Adrenal gland (tissue), 19 donors: ENCODE measurements at places on chromosomes 1 and 21.

DNA sequence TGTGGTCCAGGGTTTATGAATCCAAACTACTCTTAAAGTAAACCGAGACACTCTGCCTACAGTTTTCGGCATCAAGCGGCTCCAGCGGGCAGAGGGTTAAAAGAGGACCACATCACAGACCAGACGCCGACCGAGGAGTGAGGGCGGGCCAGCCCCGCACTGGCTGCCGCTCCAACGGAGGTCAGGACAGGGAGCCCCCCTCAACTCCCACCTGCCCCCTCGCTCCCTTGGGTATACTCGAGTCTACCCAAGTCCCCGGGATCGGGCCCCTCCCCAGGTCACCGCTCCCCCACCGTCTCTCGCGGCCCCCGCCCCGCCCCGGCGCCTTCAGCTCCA is 312 bp downstream of the ARNT start:
- H3K27ac ChIP-seq, result peak overlapping the region; percentile 90
- peaks cover 14% of the 10 kb centered on the region for H3K4me1 ChIP-seq
- H3K27me3 ChIP-seq, result no peaks in the 10 kb centered on the region
- DNase-seq, result no peak
- no peaks in the 10 kb centered on the region for H3K36me3 ChIP-seq
- peak overlapping the region; percentile 87 for H3K4me3 ChIP-seq

DNA sequence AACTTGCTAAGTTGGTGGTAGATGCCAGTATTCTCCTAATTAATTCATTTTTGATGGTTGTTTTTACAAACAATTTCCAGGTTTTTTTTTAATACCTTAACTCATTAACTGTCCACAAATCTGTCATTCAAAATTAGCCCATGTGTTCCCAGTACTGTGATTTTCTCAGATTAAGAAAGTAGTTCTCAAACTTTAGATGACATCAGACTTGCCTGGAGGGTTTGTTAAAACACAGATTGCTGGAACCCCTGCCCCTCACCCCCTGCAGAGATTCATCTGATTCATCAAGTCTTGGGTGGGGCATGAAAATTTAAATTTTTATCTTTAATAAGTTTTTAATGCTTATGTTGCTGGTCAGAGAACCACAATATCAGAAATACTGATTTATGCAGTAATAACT is 130.5 kb downstream of the BACH1 start:
- no peaks in the 10 kb centered on the region for H3K36me3 ChIP-seq
- no peak overlapping the region for H3K4me3 ChIP-seq
- H3K27ac ChIP-seq, result no peak overlapping the region
- DNase-seq, result no peak

DNA sequence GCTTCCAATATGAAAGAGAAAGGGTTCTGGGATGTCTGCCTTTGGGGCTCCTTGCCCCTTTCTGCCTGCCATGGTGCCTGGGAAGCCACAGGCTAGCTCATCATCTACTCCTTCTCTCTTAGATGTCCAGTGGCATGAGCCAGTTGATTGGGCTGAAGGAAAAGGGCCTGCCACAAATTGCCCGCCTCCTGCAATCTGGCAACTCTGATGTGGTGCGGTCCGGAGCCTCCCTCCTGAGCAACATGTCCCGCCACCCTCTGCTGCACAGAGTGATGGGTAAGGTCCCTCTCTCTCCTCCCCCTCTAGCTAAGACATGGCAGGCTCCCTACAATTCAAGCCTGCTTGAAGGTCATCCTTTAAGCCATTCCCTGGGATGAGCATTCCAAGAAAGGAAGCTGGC is 41.0 kb downstream of the PKP1 start:
- H3K36me3 ChIP-seq, result no peaks in the 10 kb centered on the region
- no peak overlapping the region for H3K4me3 ChIP-seq
- no peaks in the 10 kb centered on the region for H3K27me3 ChIP-seq
- no peaks in the 10 kb centered on the region for H3K4me1 ChIP-seq
- no peak for DNase-seq

GRCh38 chr1:90957497-90957896 is 64.3 kb downstream of the ZNF644 start:
- no peak overlapping the region for H3K4me3 ChIP-seq
- no peaks in the 10 kb centered on the region for H3K27me3 ChIP-seq
- H3K27ac ChIP-seq, result no peak overlapping the region

- H3K4me3 ChIP-seq, result peak overlapping the region; percentile 91
- H3K4me1 ChIP-seq, result peaks cover 4% of the 10 kb centered on the region
- peak overlapping the region; percentile 99 for H3K27ac ChIP-seq
Observed at GRCh38 chr21:37073417-37074196, 553 bp downstream of the TTC3 start.

DNA sequence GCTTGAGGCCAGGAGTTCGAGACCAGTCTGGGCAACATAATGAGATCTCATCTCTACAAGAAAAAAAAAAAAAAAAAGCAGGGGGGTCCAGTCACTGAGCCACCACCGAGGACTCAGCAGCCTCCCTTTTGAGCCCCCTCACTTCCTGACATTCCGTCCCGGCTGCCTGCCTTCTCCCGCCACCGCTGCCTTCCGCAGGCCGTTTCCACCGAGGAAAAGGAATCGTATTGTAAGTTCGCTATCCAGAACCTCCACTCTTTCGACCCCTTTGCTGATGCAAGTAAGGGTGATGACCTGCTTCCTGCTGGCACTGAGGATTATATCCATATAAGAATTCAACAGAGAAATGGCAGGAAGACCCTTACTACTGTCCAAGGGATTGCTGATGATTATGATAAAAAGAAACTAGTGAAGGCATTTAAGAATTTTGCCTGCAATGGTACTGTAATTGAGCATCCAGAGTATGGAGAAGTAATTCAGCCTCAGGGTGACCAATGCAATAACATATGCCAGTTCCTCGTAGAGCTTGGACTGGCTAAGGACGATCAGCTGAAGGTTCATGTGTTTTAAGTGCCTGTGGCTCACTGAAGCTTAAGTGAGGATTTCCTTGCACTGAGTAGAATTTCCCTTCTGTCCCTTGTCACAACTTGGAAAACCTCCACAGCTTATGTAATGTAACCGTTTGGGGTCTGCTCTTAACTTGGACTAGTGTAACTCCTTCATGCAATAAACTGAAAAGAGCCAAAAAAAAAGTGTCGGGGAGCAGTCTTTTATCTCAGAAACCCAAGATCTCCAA is 55.6 kb downstream of the GLUL start:
- no peak overlapping the region for H3K27ac ChIP-seq
- H3K4me3 ChIP-seq, result no peak overlapping the region
- no peaks in the 10 kb centered on the region for H3K36me3 ChIP-seq
- H3K4me1 ChIP-seq, result no peaks in the 10 kb centered on the region
- no peak for DNase-seq

DNA sequence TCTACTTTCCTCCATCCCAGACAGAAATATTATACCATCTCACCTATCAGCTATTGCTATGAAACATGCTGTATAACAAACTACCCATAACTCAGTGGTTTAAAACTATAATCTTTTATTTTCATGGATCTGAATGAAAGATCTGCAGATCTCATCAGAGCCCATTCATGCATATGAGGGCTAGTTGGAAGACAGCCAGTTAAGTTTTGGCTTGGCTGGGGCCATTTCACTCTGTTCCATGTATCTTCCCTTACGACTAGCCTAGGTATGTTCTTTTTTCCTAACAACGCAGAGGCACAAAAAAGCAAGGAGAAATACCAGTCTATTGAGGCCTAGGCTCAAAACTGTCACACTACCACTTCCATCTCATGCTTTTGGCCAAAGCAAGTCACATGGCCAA is 28.1 kb upstream of the RGS1 start:
- H3K27me3 ChIP-seq, result no peaks in the 10 kb centered on the region
- no peak overlapping the region for H3K27ac ChIP-seq
- H3K4me3 ChIP-seq, result no peak overlapping the region
- no peak for DNase-seq
- H3K36me3 ChIP-seq, result no peaks in the 10 kb centered on the region
- H3K4me1 ChIP-seq, result peaks cover 6% of the 10 kb centered on the region

GRCh38 chr21:18403735-18404450 is at the start of gene TMPRSS15:
Gene TMPRSS15 (minus strand): TSS chr21:18403785. CDS start chr21:18403622, 163 bp downstream.
- H3K36me3 ChIP-seq, result no peaks in the 10 kb centered on the region
- no peaks in the 10 kb centered on the region for H3K4me1 ChIP-seq
- no peaks in the 10 kb centered on the region for H3K27me3 ChIP-seq
- H3K27ac ChIP-seq, result no peak within 1 kb of the TSS

DNA sequence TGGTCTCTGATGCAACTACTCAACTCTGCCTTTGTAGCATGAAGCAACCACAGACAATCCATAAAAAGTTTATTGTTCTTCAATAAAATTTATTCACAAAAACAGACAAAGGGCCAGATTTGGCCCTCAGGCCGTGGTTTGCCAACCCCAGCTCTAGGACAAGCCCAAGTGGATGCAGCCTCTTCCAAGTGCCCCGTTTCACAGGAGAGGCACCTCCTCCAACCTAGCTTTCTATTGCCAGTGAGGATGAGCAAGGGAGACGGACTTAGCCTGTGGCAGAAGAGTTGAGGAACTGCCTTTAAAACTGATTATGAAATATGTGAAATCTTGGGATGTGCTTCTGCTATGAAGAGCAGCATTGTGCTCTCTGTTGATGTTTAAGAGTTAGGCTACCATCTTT is 105.4 kb downstream of the PSMG1 start:
- no peaks in the 10 kb centered on the region for H3K4me1 ChIP-seq
- H3K27ac ChIP-seq, result no peak overlapping the region
- no peaks in the 10 kb centered on the region for H3K27me3 ChIP-seq
- H3K36me3 ChIP-seq, result no peaks in the 10 kb centered on the region
- H3K4me3 ChIP-seq, result no peak overlapping the region

- no peak overlapping the region for H3K27ac ChIP-seq
- no peak for DNase-seq
- no peaks in the 10 kb centered on the region for H3K4me1 ChIP-seq
- no peak overlapping the region for H3K4me3 ChIP-seq
Observed at GRCh38 chr1:10623686-10624145, 149.0 kb downstream of the PEX14 start.

GRCh38 chr1:18854331-18855025 is 5.0 kb downstream of the TAS1R2 start:
- no peaks in the 10 kb centered on the region for H3K27me3 ChIP-seq
- no peak overlapping the region for H3K4me3 ChIP-seq
- H3K4me1 ChIP-seq, result no peaks in the 10 kb centered on the region
- no peak overlapping the region for H3K27ac ChIP-seq

DNA sequence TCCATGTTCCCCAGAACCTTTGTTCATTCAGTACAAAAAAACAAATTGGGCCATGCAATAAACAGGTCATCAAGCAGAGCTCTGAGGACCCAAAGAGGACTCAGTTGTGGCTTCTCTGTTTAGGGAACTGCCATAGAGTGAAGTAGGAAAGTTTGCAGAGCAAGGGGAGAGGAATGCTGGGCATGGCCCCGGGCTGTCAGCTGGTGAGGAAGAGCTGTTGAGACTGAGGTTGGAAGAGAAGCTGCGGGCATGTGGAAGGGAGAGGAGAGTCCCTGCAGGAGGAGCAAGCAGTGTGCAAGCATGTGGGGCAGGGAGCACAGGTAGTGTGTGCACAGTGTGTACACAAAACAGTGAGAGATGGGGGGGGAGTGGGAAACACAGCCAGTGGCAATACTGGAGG is 71.8 kb downstream of the NTPCR start:
- H3K27ac ChIP-seq, result no peak overlapping the region
- H3K4me3 ChIP-seq, result no peak overlapping the region
- H3K36me3 ChIP-seq, result no peaks in the 10 kb centered on the region
- no peaks in the 10 kb centered on the region for H3K4me1 ChIP-seq
- no peaks in the 10 kb centered on the region for H3K27me3 ChIP-seq

- H3K4me3 ChIP-seq, result no peak overlapping the region
- no peak for DNase-seq
- H3K4me1 ChIP-seq, result no peaks in the 10 kb centered on the region
- no peaks in the 10 kb centered on the region for H3K36me3 ChIP-seq
- H3K27ac ChIP-seq, result no peak overlapping the region
Observed at GRCh38 chr1:184974837-184975115, 468 bp upstream of the NIBAN1 start.

DNA sequence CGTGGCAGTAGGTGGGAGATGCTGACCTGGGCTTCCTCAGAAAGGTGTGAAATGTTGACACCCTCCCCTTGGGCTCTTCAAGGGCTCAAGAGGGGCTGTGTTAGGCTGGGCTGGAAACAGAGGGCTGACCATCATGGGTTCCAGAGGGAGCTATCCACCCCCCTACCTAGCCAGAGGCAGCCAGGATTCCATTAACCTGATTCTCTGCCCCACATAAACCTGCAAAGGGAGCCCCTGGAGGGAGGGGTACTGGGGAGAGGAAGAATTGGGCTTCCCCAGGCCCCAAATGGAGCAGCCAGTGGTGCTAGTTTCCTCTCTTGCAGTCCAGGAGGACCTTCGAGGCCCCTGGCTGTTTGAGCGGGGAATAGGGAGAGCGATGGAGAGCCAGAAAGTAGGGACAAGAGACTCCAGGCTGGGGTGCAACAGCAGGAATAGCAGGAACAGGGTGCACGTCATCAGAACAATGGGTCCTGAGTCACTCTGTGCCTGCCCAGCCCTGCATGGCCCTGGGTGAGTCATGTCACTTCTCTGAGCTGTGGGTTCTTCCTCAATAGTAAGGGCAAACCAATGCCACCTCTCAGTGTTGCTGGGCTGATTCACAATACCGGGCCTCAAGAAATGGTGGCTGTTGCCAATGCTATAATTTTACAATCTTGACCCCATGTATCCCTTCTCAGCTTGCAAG is 121.2 kb downstream of the EPHB2 start:
- H3K27me3 ChIP-seq, result no peaks in the 10 kb centered on the region
- DNase-seq, result peak; percentile 87
- H3K27ac ChIP-seq, result no peak overlapping the region
- H3K4me3 ChIP-seq, result no peak overlapping the region
- no peaks in the 10 kb centered on the region for H3K36me3 ChIP-seq

DNA sequence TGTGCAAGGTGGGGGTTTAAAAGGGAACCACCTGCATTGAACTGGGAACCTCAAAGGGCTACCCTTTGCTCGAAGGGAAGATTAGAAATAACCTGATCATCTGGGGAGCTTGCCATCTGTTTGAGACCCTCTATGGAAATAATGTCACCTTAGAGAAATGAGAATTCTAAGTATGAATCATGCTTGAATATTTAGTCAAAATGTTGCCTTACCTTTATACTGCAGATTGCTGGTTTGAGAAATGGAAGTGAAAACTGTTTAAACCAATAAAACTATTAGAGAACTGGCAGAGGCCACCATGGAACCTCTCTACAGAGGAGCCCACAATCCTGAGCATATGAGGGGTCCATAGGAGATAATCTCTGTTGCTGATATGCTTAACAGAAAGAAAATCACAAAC is 131.2 kb upstream of the FAM78B start:
- no peaks in the 10 kb centered on the region for H3K27me3 ChIP-seq
- no peak for DNase-seq
- no peak overlapping the region for H3K4me3 ChIP-seq
